ENCODE measurements at places on chromosomes 5 and 9.

- DNase-seq = no peak
Measured at GRCh38 chr5:30736669-30737068, 456.8 kb upstream of the CDH6 start.

- DNase-seq = no peak
Measured at GRCh38 chr5:13993926-13994325, 49.4 kb upstream of the DNAH5 start.

DNA sequence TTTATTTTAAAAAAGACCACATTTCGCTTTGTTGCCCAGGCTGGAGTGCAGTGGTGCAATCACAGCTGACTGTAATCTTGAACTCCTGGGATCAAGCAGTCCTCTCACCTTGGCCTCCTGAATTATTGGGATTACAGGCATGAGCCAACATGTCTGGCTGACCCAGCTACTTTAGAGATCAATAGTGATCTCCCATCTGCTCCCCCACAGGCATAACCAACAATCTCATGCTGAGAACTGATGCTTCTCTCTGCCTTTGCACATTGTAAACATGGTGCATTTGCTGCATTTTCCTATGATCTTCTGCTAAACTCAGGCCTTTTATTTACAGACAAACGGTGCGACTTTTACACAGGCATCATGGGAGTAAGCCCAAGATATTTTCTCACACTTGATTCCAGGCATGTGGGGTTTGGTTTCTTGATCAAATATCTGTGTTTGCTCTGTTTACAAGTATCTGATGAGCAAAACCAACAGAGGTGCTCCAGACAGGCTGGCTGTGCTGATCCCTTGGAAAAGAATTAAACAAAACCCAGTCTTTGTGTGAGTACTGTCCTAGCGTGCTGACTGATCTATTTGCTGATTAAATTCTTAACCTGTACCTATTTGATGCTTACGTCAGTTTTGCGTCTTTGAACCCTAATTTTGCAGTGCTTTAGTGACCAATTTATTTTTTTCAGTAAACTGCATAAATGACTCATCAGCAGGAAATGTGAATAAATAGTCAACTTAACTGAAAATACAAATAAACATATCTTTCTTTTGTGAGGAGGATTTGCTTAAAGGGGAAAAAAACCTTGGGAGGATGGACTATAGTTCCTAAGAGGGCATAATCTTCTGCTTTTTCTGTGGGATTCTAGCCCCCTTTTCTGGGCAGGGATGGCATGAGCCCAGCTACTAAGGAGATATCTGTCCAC, 191.7 kb upstream of the NR3C1 start:
- DNase-seq = no peak

- no peak for DNase-seq
Measured at GRCh38 chr5:30874241-30875034, 319.0 kb upstream of the CDH6 start.

Data from CD8-positive, alpha-beta T cell (primary cell).